ENCODE measurements at places on chromosomes 13 and 19.

GRCh38 chr13:113113846-113114271 lies 8.3 kb downstream of the F7 start:
- DNase-seq: no peak

- DNase-seq: no peak
Measured at GRCh38 chr19:41425174-41426115, 1.7 kb downstream of the B3GNT8 start.

GRCh38 chr13:109668433-109669233 lies 117.8 kb downstream of the IRS2 start:
- no peak for DNase-seq

- DNase-seq: no peak
Measured at GRCh38 chr19:31979362-31979761, 366.0 kb upstream of the ZNF507 start.

GRCh38 chr19:39038098-39038497 lies 5.7 kb upstream of the FBXO27 start:
- peak; percentile 32 for DNase-seq

DNA sequence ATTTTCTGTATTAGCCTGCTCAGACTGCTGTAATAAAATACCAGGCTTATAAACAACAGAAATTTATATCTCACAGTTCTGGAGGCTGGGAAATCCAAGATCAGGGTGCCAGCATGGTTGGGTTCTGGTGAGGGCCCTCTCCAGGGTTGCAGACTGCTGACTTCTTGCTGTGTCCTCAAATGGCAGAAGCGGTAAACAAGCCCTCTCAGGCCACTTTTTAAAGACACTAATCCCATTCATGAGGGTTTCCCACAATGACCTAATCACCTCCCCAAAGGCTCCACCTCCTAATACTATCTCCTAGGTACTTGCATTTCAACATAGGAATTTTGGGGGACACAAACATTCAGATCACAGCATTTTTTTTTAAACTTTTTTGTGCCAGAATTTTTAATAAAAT lies 159.3 kb downstream of the PDS5B start:
- DNase-seq: no peak

- DNase-seq: no peak
Measured at GRCh38 chr13:76874479-76874878, 11.7 kb downstream of the KCTD12 start.

- peak; percentile 49 for DNase-seq
Measured at GRCh38 chr13:97212601-97213040, 9.5 kb upstream of the MBNL2 start.

DNA sequence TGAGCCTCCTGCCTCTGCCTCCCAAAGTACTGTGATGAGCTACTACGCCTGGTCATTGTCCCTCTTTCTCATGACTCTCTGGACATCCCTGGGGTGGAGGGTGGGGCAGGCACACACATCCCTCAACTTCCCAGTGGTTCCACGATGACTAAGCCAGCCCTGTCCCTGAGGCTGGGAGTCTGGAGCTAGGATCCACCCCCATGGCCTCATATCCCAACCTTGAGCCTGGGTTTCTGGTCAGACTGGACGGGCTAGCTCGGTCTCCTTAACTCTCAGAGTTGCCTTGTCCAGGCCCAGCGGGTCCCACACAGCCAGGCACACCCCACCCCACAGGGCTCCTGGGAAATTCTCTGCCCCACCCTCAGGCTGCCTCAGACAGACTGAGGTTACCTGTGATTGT lies 19.6 kb downstream of the IER2 start:
- DNase-seq: peak; percentile 73

- no peak for DNase-seq
Measured at GRCh38 chr13:95480791-95481780, 71.4 kb upstream of the CLDN10 start.

- DNase-seq: no peak
Measured at GRCh38 chr13:50901701-50902100, 7.9 kb upstream of the RNASEH2B start.

DNA sequence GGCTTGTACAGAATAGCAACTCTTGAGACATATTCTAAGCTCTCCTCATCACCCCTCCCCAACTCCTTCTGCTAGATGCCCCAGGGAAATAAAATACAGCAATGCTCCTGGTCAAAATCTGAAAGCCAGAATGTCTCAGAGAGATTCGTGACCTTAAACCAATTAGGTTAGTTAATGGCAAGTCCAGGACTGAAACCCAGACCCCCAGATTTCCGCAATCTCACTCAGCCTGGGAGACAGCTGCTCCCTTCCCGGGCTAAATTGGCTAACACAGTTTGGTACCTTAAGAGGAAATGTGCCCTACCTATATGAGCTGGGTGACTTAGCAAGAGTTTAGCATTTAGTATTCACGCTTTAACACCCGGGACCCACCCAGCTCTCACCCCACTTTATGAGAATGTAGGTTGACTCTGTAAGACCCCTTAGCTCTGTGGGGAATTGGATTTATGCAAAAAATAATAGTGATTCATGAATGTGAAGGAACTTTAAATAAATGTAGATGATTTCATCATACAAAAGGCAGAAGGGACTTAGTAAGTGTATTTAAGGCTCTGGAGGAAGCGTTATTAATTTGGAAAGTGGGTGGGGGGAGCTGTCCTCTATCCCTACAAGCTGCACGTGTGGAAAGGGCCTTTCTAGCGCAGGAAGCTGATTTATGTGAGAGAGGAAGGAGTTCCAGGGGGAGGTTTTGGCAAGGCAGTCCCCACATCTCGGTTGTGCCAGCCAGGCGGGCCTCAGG lies 1.1 kb downstream of the DLEU7 start:
- DNase-seq: no peak

DNA sequence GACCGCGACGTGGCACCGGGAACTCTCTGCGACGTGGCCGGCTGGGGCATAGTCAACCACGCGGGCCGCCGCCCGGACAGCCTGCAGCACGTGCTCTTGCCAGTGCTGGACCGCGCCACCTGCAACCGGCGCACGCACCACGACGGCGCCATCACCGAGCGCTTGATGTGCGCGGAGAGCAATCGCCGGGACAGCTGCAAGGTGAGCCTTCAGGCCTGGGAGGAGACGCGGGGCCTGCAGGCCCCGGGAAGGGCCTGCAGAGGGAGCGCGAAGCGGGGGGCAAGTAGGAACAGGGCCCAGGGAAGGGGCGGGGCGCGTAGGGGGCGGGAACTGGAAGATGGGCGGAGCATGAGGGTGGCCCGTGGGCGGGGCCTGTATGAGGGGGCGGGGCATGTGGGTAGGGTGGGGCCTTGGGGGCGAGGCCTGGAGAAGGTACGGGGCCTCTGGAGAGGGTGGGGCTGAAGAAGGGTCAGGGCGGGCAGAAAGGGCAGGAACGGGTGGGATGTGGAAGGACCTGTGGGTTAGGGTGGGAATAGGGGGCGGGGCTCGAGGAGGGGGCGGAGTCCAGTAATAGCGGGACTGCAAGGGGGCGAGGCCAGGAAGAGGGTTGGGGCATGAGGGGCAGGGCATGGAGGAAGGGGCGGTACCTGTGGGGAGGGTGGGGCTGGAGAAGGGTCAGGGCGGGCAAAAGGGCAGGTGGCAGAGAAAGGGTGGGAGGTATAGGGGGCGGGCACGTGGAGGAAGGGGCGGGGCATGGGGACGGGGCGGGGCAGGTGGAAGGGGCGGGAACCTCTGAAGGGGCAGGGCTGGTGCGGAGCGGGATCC lies 2.5 kb downstream of the CFD start:
- DNase-seq: no peak

DNA sequence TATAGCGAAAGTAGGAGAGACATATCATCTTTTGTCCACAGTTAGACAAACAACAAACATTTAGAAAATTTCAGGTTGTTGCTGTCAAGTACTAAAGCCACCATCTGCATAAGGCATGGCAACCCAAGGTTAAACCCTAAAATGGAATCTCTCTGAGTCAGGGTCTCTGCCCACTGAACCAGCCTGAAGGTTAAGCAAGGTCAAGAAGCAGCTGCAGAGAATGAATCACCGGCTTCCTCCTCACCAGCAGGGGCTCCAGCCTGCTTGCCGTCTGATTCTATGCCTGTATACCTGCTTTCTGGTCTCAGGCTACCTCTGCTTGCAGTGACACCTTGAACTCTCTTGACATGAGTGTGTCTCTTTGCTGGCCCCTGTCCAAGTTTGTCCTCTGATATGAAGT lies 726.2 kb upstream of the SGCG start:
- DNase-seq: no peak

GRCh38 chr13:113650275-113650674 lies 7.7 kb downstream of the ATP4B start:
- no peak for DNase-seq

GRCh38 chr13:37531049-37531448 lies 67.5 kb downstream of the POSTN start:
- DNase-seq: peak; percentile 19

DNA sequence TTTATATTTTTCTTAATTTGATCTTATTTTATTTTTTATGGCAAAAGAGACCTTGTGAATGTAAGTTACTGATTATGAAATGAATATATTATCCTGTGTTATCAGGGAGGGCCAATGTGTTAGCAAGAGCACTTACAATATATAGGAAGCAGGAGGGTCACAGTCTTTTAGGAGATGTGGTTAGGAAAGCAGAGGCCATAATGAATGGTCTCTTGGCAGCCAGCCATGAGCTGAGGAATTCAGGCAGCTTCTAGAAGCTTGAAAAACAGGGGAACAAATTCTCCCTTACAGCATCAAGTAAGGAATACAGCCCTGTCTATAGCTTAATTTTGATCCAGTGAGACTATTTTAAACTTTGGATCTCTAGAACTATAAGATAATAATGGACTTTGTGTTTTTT lies 2374.6 kb downstream of the PCDH9 start:
- DNase-seq: no peak

DNA sequence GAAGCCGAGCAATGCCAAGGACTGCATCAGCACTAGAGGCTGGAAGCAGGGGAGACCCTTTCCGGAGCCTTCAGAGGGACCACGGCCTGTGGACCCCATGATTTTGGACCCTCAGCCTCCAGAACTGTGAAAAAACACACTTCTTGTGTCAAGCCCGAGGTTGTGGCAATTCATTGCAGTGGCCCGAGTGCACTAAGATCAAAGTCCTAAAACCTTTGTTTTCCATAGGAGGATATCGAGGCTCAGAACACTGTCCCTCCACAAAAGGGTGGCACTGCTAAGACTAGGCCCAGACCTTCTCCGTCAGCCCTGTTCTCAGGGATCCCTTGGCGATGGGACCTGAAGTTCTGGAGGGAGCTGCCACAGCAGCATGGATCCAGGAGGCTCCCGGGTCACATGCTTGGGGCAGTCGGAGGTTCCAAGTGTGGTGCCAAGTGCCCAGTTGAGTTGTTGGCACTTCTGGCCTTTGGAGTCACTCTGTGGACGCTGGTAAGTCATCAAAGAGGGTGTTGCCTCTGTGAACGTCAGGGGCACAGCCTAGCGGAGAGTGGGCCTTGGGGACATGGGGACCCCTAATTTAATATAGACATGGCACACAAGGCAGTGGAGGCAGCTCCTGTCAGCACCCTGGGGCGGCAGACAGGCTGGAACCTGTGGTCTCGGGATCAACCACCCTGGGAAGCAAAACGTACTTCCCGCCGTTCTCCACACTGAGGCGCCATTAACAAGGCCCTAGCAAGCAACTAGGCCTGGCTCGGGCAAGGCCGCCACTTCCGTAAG lies 199.2 kb downstream of the COL4A1 start:
- no peak for DNase-seq

DNA sequence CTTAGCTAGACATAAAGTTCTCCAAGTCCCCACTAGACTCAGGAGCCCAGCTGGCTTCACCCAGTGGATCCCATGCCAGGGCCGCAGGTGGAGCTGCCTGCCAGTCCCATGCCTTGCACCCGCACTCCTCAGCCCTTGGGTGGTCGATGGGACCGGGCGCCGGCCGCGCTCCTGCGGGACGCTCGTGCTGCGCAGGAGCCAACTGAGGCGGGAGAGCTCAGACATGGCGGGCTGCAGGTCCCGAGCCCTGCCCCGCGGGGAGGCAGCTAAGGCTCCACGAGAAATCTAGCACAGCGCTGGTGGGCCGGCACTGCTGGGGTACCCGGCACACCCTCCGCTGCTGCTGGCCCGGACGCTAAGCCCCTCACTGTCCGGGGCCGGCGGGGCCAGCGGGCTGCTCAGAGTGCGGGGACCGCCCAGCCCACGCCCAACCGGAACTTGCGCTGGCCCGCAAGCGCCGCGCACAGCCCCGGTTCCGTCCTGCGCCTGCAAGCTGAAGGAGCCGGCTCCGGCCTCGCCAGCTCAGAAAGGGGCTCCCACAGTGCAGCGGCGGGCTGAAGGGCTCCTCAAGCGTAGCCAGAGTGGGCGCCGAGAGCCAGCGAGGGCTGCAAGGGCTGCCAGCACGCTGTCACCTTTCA lies 5.8 kb downstream of the PARP4 start:
- no peak for DNase-seq

DNA sequence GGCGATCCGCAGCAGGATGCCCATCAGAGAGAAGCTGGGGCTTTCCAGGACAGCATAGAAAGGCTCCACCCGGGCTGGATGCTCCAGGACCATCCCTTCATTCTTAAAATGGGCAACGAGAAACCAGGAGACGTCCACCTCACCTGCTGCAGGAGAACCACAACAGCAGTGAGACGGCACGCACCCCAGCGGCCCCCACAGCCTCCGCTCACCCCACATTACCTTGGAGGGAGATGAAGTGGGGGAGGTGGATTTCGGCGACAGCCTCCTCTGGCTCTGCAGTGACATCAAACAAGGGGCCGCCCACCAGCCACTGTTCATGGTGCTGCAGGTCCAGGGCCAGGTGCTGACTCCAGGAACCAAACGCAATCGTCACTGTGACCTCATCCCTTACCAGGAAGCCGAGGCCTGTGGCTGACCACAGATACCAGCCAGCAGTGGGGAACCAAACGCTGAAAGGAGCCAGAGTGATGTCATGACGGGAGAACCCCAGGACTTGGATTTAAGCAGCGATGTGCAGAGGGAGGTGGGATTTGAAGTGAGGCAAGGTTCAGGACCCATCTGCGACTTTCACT lies 25.1 kb downstream of the CARD8 start:
- no peak for DNase-seq

- no peak for DNase-seq
Measured at GRCh38 chr13:112910616-112911280, 58.3 kb upstream of the MCF2L start.

DNA sequence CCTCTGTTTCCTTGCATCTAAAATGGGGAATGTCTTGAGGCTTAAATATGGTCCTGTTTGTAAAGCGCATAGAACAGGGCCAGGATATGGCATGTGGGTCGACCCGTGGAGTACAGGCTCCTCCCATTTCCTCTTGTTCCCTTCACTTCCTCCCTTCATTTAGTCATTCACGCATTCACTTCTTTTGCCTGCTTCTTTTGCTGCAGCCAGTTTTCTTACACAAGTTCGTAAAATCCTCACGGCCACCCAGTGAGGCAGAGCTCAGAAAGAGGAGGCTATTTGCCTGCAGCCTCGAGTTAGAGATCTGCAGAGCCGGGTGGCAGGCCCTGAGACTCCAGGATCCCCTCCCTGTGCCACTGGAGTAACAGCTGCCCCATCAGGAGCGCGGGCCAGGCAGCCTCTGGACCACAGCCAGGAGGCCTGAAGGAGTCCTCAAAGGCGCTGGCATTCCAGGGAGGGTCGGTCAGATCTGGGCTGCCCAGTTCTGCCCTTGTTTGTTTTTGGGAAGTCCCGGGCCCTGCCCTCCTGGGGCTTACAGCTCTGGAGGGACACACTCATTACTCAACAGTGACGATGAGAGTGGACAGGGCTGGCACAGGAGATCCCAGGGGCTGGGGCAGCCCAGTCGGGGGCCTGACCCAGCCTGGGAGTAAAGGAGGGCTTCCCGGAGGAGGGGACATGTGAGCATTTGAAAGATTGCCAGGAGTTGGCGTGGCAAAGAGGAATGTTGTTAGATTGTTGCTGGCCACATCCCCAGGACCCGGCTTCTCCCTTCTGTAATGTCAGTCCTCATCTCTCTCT lies 4.6 kb downstream of the PPP5C start:
- peak; percentile 70 for DNase-seq

- DNase-seq: no peak
Measured at GRCh38 chr13:48892688-48893075, 83.0 kb upstream of the FNDC3A start.
